Mesendoderm (in vitro differentiated cells): ENCODE measurements at places on chromosomes 16 and 17.

GRCh38 chr17:27351759-27352158 lies 57.8 kb downstream of the WSB1 start:
- no peak for DNase-seq

DNA sequence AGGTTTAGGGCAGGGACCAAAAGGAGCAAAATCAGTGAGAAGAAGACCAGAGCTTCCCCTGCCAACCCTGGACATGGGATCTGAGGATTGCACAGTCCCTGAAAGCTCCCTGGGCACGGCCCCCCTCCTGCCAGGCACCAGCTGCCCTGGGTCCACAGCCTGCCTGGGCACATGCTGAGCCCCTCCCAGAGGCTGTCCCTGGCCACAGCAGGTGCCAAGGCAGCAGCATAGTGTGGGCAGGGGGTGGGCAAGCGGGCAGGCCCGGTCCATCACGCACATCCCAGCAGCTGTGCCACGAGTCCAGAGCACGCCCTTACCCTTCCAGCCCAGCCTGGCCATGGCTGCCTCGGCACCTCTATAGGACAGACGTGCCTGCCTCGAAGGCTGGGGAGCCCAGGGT lies 12.7 kb downstream of the SCN4A start:
- DNase-seq, result no peak

DNA sequence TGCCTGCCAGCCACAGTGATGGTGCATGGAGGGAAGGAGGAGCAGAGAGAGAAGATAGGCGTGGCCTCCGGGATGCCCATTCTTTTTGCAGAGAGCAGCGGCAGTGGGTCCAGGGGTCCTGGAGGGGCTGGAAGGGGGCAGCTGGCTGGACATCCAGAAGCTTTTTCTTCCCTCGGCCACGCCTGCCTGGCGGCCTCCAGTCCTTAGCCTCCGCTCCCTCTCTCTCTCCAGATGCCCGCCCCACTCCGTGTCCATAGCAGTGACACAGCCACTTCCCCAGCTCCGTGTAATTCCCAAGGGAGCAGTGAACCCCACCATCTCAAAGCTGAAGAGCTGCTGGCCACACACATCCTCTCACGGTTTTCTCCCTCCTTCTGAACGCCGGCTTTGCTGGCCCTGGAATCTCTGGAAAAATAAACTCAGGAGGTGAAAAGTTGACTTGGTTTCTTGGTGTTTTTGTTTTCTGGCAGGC lies 26.3 kb upstream of the CDC42EP4 start:
- DNase-seq, result no peak

GRCh38 chr16:86033971-86034370 lies 135.0 kb downstream of the IRF8 start:
- no peak for DNase-seq

GRCh38 chr16:30527635-30528178 lies 1.3 kb upstream of the ZNF768 start:
- DNase-seq, result no peak

DNA sequence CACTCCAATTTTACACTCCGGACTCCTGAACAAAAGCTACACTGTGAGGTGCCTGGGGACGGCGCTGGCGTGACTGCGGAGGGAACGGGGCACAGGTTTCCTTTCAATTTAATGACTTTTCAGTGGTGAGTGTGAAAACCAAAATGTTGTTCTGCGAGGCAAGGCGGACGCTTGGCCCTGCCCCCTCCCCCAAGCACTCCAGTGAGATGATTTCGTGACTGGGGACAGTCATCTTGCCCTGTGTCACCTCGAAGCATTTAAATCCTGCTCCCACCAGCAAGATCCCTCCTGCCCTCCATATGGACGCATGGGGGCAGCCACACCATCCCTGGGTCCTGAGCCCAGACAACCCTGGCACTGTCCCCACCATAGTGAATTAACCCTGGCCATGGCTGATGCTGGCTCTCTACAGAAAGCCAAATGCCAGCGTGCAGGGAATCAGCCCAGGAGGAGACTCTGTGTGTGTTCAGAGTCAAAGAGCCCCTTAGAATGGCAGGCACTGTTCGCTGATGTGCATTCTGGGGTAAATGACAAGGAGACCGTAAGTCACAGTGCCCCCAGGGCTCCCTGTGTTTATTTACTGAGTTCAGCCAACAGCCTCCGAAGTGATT lies 41.0 kb downstream of the C16orf95 start:
- DNase-seq, result no peak

DNA sequence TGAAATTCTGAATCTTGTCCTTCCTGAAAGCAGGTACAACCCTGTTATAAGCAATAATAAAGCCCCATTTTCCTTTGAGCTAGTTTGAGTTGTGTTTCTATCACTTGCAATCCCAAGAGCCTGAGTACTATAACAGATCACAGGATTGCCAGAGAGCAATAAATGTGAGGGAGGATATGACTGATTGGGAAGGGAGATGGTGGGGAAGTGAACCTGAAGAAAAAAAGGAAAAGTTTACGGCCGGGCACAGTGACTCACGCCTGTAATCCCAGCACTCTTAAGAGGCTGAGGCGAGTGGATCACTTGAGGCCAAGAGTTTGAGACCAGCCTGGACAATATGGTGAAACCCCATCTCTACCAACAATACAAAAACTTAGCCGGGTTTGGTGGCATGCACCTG lies 80.4 kb downstream of the COX10 start:
- no peak for DNase-seq

DNA sequence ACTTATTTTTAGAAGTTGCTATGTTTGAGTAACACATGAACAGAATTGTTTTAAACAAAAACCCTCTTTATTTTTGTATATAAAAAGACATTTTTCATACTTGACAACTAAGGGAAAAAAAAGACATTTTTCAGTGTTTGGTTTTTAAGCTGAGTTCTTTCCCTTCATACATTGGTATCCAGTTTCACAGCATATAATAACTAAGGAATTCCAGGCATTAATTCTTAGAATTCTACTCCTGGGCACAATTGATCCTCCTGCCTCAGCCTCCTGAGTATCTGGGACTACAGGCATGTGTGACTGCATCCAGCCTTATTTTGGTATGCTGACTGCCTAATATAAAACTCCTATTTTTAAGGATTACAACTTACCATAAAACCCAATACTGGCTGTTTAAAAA lies 8.4 kb downstream of the FBXO47 start:
- no peak for DNase-seq
